ENCODE measurements at places on chromosomes 1 and 21.

- no peak for DNase-seq
Observed at GRCh38 chr1:53311702-53312305, 16.1 kb downstream of the LRP8 start.

- DNase-seq, result peak; percentile 47
Observed at GRCh38 chr21:44299458-44300261, at the start of gene PFKL. TSS of gene PFKL (plus strand) at chr21:44300053. CDS start at chr21:44300106, 53 bp downstream.

DNA sequence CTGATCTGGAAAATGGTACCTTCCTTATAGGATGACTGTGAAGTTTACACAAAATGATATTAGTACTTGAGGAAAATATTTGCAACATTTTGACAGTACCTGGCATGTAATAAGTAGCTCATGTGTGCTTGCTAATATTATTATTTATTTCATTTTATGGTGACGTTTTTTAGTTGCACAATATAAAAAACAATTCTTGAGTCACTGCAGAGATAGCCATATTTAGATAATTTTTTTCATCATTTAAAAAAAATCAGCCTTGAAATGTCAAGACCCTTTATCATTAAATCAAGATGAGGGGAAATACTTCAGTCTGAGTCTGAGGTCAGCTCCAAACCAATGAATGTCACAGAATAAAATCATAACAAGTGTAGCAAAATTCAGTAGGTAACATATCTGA is 196.8 kb upstream of the RUNX1 start:
- DNase-seq, result no peak

GRCh38 chr1:211734359-211734758 is 58.9 kb upstream of the NEK2 start:
- peak; percentile 77 for DNase-seq

- peak; percentile 22 for DNase-seq
Observed at GRCh38 chr21:31347435-31348032, 3.5 kb upstream of the TIAM1 start.

DNA sequence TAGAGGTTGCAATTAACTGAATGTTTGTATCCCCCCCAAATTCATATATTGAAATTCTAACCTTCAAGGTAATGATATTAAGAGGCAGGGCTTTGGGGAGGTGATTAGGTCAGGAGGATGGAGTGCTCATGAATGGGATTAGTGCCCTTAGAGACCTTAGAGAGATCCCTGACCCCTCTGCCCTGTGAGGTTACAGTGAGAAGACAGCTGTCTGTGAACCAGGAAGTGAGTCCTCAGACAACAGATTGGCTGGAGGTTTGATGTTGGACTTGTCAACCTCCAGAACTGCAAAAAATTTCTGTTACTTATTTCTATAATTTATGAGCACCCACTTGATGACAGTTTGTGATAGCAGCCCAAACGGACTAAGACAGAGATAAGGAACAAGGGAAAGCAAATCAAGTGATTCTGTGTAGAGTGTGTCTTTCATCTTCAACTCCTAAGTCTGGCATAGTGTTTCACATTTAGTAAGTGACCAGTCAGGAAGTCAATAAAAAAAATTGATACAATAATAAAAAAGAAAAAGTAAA is 30.0 kb upstream of the RWDD3 start:
- DNase-seq, result no peak

- peak; percentile 55 for DNase-seq
Observed at GRCh38 chr1:190436615-190437014, 41.0 kb downstream of the BRINP3 start.

- DNase-seq, result no peak
Observed at GRCh38 chr1:241518476-241519307, 863 bp downstream of the FH start.

- DNase-seq, result no peak
Observed at GRCh38 chr1:55670331-55671082, 455.3 kb upstream of the USP24 start.

- no peak for DNase-seq
Observed at GRCh38 chr1:94648225-94649007, 106.9 kb upstream of the F3 start.

GRCh38 chr1:10530756-10531495 is 56.2 kb downstream of the PEX14 start:
- no peak for DNase-seq

DNA sequence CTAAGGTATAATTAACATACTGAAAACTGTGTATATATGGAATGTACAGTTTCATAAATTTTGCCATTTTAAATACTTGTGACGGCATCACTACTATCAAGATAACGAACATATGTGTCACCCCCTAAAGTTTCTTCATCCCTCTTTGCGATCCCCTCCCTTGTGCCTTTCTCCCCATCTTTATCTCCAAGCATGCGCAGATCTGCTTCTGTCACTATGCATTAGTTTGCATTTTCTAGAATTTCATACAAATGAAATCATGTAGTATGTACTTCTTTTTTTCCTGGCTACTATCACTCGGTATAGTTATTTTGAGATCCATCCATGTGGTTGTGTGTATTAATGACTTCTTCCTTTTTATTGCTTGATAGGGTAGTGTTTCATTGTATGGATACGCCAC is 154.9 kb downstream of the ZNF648 start:
- no peak for DNase-seq

Measured in NCI-H2171 treated with DMSO at 0.1 percent for 48 hours (cell line).